Mesenteric fat pad (tissue), 1 donor: ENCODE measurements at places on chromosomes 2 and 18. TPM values are rescaled to one million over a fixed set of nuclear protein-coding genes. Genes with fewer than 3 reads are reported as not detected.

DNA sequence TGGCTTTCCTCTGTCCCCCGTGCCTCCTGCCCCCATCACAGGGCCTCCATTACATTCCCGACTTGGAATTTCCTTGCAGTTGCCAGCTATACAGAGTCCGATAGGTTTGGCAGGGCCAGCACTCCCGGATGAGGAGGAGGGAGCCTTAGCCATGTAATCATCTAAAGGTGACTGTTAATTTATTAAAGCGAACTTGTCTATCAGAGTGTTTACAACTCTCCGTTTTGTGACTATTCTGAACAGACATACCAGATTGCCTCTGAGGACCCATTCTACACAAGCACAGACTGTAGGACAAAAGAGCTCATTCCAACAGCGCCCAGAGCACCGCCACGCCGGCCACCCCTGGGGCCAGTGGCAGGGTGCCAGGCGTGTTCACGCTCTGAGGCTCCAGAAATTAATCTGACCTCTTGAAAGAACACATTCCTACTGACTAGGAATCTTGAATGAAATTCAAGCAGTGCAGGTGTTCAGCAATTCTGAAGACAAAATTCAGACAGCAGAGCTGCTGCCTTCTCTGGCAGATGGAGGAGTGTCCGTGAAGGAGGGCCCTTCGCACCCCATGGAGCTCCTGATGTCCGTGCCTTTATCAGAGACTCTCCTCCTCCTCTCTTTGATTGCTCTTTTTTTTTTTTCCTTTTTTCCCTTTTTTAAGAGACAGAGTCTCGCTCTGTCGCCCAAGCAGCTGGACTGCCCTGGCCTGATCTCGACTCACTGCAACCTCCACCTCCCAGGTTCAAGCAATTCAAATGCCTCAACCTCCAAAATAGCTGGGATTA lies 58.1 kb upstream of the RALBP1 start:
- peak; percentile 47 for DNase-seq

HOXD11 gene
- 1.2 TPM for total RNA-seq

GRCh38 chr18:908758-909724 lies 4.4 kb downstream of the ADCYAP1 start:
- no peak for DNase-seq

DNA sequence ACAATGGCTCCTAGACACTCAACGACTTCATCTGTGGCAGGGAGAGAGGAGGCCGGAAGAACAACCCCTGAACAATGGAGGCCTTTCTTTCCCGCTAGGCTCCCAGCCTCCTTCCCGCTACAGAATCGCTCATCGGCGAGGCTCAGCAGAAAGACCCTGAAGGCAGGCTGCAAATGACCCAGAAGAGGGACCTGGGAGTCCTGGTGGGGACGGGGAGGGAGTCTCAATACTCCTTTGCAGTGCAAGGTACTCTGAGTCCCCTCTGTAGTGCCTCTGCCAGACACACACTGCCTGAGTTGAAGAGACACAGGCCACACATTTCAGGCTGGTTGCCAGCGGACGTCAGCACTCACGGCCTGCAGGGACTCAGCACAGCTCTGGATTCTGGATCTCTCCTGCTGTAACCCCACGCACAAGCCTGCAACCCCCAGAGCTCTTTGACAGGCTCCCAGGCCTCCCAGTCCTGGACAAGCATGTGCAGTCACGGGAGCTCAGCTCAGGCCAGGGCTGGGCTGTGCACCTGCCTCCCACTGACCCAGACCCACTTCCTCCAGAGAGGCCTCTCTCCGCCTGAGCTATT lies 6.1 kb downstream of the GPR17 start:
- no peak for DNase-seq

DNA sequence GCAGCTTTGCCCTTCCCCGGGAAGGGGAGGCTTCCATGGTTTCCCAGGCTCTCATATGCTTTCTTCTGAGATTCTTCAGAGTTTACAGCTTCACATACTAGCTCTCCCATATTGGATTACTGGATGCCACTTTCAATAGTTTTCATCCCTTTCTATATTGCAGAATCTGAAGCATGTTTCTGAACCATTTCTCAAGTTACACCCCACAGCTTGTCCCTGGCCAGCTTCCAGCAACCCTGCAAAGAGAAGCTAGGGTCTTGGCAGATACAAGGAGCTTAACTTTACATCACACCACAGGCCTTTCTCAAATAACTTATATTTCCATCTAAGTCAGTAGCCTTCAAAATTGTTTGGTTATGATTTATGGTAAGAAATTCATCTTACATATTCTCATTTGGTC lies 39.6 kb downstream of the LHCGR start:
- DNase-seq = no peak

GRCh38 chr18:13522256-13522655 lies 204.1 kb downstream of the FAM210A start:
- no peak for DNase-seq

GRCh38 chr2:78699696-78700095 lies 325.8 kb upstream of the REG3G start:
- DNase-seq = no peak

PRKCE gene
- 34.1 TPM for total RNA-seq

GRCh38 chr2:8142461-8142860 lies 539.4 kb upstream of the ID2 start:
- no peak for DNase-seq

GRCh38 chr18:60134806-60135205 lies 235.0 kb downstream of the PMAIP1 start:
- no peak for DNase-seq

GRCh38 chr2:136086253-136087016 lies 31.5 kb downstream of the CXCR4 start:
- DNase-seq = no peak

DNA sequence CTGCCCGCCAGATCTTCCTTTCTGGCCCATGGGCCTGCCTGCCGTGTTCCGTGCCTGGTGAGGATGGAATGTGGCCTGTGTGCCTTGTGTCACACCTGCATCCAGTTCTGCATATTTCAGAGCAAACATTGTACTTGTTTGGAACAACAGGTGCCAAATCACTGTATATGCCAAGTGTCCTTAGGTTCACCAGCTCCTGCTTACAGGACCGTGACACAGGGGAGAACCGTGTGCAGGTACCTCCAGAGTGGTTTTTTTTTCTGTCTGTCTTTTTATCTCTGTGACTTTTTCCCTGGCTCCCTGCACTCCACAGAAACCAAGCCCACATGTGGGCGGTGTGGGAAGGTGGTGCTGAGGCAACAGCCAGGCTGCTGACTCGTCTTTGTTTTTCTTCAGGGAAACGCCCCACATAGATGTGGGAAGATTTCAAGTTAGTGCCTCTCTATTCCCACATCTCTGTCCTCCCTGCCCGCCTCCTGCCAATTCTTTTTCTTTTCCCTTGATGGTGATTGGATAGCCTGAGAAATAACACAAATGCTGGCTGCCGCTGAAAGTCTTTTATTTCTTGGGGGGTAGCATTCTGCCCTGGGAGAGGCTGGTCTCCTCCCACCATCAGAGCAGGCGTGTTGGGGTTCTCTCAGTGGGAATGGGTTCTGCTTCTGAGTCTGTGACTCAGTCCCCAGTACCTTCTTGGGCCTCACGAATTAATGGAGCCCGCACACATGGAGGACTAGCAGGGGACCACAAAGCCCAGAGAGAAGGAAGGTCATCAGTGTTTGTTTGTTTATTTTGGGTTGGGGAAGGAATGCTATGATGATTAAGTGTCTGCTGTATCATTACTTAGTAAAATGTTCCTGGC lies 21.4 kb downstream of the GRHL1 start:
- DNase-seq = no peak

DNA sequence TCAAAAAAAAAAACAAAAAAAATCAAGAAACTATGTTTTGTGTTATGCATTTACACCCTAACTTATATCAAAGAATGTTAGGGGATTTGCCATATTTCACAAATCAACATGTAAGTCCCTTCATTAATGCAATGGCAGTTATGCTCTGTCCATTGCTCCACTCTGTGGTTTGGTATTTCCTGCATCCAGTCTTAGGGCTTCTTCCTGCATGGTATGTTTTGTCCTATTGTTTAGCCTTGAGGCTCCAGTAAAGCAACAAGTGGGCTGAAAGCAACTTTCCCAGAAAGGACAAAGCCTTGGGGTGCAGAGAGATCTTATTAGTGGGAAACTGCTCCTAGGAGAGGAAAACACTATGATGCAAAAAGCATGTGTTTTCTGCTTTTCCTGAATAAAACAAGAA lies 474.1 kb downstream of the IRS1 start:
- DNase-seq = no peak

GRCh38 chr2:8304821-8305766 lies 376.8 kb upstream of the ID2 start:
- DNase-seq = no peak

CYTIP gene
- total RNA-seq = 16.0 TPM

DNA sequence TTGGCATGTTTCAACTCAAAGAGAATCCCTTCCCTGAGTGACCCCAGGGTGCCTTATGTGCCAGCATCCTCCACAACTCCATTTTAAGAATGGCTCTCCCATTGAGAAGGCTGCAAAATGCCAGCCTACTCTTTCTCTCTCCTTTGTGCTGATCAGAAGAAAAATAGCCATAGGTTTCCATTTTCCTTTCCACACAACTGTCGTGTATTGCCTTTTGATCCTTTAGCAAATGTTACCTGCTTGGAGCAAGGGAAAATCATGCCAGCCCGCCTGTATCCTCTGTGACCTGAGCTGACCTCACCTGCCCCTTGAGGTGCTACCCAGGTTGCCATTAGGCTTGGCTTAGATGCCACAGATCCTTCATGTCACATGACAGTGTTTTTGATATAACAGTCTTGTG lies 38.8 kb downstream of the DPYSL5 start:
- no peak for DNase-seq

WDPCP gene
- 16.9 TPM for total RNA-seq

GRCh38 chr2:127277028-127277427 lies 16.9 kb downstream of the ERCC3 start:
- DNase-seq = no peak
